ENCODE measurements at places on chromosomes 2 and 18.

- DNase-seq: no peak
Observed at GRCh38 chr2:186709529-186710450, 15.9 kb downstream of the FAM171B start.

DNA sequence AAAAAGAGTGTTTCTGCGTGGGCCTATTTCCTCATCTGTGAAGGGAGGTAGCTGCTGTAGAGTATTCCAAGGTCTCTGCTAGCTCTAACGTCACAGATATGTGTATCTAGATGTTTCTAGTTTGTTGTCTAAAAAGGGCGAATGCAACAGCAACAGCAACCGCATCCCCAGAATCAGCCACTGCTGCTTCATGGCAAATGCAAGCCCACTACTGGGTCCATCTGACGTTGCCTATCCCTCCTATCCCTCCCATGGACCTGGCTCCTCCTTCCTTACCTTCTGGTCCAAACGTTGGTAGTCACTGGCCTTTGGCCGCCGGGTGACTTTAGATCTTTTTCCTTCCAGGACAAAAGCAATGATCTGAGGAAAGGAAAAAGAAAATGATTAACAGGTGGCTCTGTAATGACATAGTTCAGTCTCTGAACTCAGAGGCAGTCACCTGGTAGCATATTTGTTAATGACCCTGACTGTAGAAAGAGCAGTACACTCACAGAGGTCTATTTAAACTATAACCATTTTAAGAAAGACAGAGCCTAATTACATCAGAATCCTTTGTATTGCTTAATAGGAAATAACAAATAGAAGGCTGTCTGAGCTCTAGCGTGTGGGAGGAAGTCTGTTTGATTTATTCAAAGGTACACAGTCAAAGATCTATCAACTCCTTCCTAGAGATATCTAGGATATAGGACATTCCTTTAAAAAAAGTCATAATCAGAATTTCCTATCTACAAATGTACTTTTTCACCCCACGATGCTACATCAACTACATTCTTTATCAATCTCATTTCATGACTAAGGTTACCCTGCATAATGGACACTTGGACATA is 2.9 kb downstream of the TGOLN2 start:
- no peak for DNase-seq

DNA sequence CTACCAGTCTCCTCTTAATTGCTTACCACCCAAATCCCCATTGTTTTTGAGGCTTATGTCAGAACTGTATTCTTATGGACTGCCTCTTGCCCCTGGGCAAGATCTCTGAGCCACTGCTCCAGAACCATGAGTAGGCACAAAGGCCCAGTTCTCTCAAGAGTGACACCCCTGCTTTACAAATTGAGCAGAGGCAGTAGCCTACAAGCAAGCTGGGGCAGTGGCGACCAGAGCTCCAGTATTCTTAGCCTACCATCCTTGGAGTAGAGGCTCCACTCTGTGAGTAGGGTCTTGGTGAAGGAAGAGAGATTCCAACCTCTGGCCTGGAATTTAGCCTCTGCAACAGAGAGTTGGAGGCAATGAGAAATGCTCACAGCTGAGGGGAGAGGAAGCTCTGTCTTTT is 36.5 kb downstream of the WDR75 start:
- no peak for DNase-seq

GRCh38 chr18:34767601-34768027 is 57.5 kb downstream of the DTNA start:
- DNase-seq: peak; percentile 89

- no peak for DNase-seq
Observed at GRCh38 chr18:22684268-22684667, 248.9 kb upstream of the RBBP8 start.

GRCh38 chr18:55856229-55856628 is 268.2 kb upstream of the TCF4 start:
- peak; percentile 96 for DNase-seq

GRCh38 chr2:199862788-199863187 is 11.8 kb upstream of the FTCDNL1 start:
- no peak for DNase-seq

DNA sequence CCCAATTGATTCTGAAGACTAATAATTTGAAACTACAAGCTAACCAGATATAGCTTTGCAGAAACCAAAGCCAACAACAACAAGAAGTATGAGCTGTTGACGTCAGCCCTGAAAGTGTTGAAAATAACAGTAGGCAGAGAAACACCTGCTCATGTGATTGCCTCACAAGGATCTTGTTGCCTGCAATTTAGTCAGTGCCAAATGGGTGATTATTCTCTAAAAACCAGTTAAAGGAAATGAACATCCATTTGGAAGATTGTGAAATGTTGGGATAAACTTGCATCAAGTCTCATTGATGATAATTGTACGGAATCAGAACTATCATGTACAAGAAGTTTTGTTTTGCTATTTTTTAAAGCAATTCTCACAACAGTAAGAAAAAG is 2.8 kb downstream of the CYTIP start:
- no peak for DNase-seq

GRCh38 chr2:16635791-16636699 is 29.6 kb downstream of the CYRIA start:
- DNase-seq: peak; percentile 69

DNA sequence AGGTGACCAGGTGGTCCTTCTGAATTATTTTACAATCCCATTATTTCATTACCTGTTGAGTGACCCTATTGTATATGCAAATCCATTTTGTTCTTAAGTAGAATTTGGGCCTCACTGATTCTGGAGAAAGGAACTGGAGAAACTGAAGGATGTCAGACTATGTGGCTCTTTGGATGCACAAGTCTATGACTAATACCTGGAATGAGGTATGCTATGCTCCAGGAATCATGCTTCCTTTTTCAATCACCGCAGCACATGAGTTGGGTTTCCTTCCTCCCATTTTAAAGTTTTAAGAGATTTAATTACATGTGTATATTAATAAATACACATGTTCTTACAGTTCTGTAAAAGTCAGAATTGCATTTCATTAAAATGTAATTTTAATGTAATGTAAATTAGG is 253.9 kb upstream of the VWC2L start:
- no peak for DNase-seq

- DNase-seq: peak; percentile 62
Observed at GRCh38 chr18:43277164-43277600, at the start of gene SYT4. TSS of gene SYT4 (minus strand) at chr18:43277490. CDS start at chr18:43277281, 209 bp downstream.

DNA sequence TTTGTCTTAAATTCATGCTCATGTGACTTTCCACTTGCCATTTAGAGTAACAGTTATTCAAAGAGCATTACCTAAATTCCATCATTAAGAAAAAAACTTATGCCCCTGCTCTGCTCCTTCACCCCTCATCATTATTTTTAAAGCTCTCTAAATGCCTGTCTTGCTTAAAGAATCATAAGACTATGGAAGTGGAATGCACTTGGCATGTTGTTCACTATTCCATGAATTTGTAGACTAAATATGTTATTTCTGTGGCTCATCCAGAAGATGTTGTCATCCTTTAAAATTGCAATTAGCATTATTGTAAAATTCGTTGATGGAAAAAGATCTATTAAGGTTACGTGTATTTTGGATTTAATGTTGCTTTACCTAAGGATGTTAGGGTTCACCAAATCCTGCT is 61.8 kb downstream of the FMNL2 start:
- peak; percentile 65 for DNase-seq

DNA sequence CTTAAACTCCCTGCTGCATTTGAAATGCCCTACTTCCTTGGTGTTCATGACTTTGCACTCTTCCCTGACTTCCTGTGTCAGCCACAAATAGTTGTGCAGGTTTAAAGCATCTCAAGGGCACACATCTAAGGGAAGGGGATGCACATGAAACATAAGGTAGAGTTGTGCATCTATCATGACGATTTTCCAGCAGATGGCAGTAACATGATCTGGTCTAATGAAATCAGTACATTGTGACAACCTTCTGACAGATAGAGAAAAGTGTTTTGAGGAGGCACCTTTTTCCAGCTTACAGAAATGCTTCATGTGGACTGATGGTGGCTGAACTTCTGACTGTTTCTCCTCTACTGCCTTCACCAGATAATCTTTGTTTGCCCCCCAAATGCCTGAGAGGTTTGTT is 238.9 kb downstream of the XIRP2 start:
- DNase-seq: peak; percentile 8

GRCh38 chr2:28188436-28188835 is 204.2 kb upstream of the FOSL2 start:
- DNase-seq: no peak

GRCh38 chr2:42598656-42599055 is 30.2 kb downstream of the MTA3 start:
- no peak for DNase-seq

GRCh38 chr2:60070196-60070595 is 483.3 kb downstream of the BCL11A start:
- no peak for DNase-seq

- peak; percentile 46 for DNase-seq
Observed at GRCh38 chr2:134866498-134867099, 28.2 kb downstream of the ACMSD start.

DNA sequence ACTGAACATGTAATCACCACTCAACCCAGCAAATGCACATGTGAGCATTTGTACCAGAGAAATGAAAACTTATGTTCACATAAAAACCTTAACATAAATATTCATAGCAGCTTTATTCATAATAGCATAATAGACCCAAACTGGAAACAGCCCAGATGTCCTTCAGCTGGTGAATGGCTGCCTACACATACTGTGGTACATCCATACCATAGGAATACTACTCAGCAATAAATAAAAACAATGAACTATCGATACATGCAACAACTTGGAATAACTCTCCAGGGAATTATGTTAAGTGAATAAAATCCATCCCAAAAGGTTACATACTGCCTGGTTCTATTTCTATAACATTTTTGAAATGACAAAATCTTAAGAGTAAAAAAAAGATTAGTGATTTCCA is 140.0 kb downstream of the AGPS start:
- no peak for DNase-seq

DNA sequence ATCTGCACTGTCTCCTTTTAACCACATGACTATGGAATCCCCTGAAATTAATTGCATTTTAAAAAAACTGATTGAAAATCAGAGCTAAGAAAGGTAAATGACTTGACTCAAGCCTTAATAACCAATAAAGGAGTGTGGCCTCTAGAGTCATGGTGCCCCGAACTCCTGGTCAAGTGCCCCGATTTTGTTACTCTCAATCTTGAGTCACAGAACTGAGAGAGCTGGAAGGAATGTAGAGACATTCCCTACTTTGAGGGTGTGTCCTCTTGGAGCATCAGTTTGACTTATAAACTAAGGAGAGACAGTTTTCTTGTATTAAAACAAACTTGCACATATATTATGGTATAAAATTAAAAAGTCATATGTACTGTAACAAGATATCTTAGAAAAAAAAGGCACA is 2.4 kb downstream of the WDR43 start:
- DNase-seq: peak; percentile 58

- no peak for DNase-seq
Observed at GRCh38 chr2:26784570-26785234, 1.2 kb upstream of the CENPA start.
